Glomerular endothelial cell (primary cell): ENCODE measurements at places on chromosomes 3 and 15. TPM values are rescaled to one million over a fixed set of nuclear protein-coding genes. Genes with fewer than 3 reads are reported as not detected.

The GOLGA6L7 gene
- not detected in 2 replicates for total RNA-seq

The CCDC50 gene
- 133 and 144 TPM in 2 replicates for total RNA-seq

The CCDC191 gene
- 1.5 and 4.8 TPM in 2 replicates for total RNA-seq

The MELTF gene
- total RNA-seq: 5.7 and 6.2 TPM in 2 replicates

The GOLGA6D gene
- total RNA-seq: not detected in 2 replicates

The DOCK3 gene
- 0.19 and 0.29 TPM in 2 replicates for total RNA-seq

The ECT2 gene
- total RNA-seq: 23.0 and 27.4 TPM in 2 replicates

The HYAL3 gene
- total RNA-seq: 7.6 and 18.4 TPM in 2 replicates

The ARGFX gene
- total RNA-seq: not detected in 2 replicates

The CHST14 gene
- 35.5 and 51.1 TPM in 2 replicates for total RNA-seq

The SYNPR gene
- not detected in 2 replicates for total RNA-seq

The CCR5 gene
- total RNA-seq: not detected in 2 replicates

The TNFSF10 gene
- 33.2 and 74.6 TPM in 2 replicates for total RNA-seq

The CKMT1B gene
- not detected in 2 replicates for total RNA-seq

The SAXO2 gene
- not detected in 2 replicates for total RNA-seq

The BRK1 gene
- total RNA-seq: 156 and 202 TPM in 2 replicates

The CCR8 gene
- not detected in 2 replicates for total RNA-seq

The MINAR1 gene
- total RNA-seq: 0.29 and 1.5 TPM in 2 replicates

The NR2F2 gene
- 64.5 and 68.8 TPM in 2 replicates for total RNA-seq

The COX5A gene
- total RNA-seq: 157 and 187 TPM in 2 replicates

The LIPH gene
- 0.12 and 2.0 TPM in 2 replicates for total RNA-seq

The CPNE9 gene
- not detected in 2 replicates for total RNA-seq

The NANOGP8 gene
- total RNA-seq: not detected in 2 replicates

The DLL4 gene
- 91.1 and 213 TPM in 2 replicates for total RNA-seq

The C3orf18 gene
- 4.2 and 4.8 TPM in 2 replicates for total RNA-seq

The REC114 gene
- total RNA-seq: not detected in 2 replicates

The SLC6A11 gene
- total RNA-seq: not detected in 2 replicates

The CCR2 gene
- not detected in 2 replicates for total RNA-seq

The BFSP2 gene
- not detected in 2 replicates for total RNA-seq

The HIGD2B gene
- total RNA-seq: not detected in 2 replicates

The METTL6 gene
- total RNA-seq: 13.7 and 19.6 TPM in 2 replicates

The CEP70 gene
- 3.0 and 11.8 TPM in 2 replicates for total RNA-seq

The CDHR4 gene
- total RNA-seq: not detected in 2 replicates

The STIMATE gene
- 14.0 and 28.5 TPM in 2 replicates for total RNA-seq

The FSTL1 gene
- total RNA-seq: 311 and 489 TPM in 2 replicates
